ENCODE measurements at places on chromosomes 13 and 19. TPM values are rescaled to one million over a fixed set of nuclear protein-coding genes. Genes with fewer than 3 reads are reported as not detected.

DNA sequence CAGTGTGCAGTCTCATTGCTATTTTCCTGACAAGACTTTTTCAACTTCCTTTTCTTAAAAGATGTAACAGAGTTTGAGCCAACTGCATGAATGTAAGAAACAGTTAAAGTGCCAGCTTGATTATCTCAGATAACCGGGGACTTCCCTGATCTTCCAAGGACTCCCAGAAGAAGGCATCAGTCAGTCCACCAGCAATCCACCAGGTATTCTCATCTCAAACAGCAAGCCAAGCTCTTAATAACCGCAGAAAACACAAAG lies 350.1 kb downstream of the LIG4 start:
- DNase-seq: no peak

GRCh38 chr19:18603255-18603957 lies 3.2 kb downstream of the CRLF1 start:
- no peak for DNase-seq

DNA sequence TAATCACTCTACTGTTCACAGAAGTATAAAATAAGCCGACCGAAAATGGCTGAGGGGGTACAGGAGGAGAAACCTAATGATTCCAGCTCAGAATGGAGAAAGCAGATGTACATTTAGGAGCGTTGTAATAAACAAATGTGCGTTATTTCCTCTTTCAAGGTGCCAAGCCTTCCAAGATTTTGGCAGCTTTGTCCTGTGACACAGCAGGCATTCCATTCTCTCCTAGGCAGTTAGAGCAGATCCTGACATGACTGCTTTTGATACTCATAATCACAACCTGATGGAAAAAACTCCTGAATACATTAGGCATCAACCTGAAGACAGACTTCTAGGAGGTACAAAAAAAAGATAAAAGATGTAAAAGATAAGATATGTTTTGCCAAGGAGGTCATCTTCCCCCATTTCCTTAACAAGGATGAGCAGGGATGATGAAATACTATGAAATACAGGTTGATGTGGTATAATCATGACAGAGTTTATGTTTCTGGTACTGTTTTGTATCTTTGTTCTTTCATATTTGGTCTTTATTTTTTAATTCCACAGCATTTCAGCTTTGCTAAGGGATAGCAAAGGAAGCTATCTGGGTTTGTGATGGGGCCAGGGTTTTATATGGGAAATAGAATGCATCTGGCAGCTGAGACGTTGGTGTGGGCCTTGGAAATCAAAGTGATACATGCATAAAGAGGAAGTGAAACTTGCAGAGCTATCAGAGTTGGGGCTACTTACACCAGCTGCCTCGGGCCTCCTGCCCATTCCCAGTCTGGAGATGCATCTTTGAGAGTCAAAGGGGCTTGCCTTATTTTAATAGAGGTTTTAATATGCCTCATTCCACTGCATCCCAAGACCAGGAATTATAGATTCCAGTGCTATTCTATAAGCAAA lies 222.5 kb downstream of the OXGR1 start:
- no peak for DNase-seq

DNA sequence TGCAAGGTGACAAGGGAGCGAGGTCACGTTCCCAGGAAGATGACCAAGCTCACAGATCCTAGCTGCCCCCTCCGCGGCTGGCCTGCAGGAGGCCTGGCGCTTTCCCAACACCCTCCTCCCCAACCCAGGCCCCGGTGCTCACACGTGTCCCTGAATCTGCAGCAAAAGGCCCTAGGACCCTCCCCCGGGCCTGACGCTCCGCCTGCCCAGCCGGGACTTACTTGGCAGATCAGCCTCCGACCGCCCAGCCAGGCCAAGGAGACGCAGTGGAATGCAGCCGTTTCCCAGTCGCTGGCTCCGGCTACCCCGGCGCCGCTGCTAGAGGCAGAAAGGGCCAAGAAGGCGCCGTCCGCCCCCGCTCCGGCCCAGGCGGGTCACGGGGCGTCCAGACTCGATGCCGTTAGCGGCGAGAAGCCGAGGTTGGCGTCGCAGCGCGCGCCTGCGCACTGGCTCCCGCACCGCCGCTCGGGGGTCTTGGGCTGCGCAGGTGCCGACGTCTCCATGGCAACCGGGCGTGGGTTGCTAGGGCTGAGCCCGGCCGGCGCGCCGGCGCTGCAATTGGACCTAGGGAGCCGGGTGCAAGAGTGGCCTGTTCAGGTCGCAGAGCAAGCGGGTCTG lies at the start of gene PNMA8A:
PNMA8A (minus strand) TSS at position 448 of the 618 bp plus-strand sequence. CDS start 528 bp downstream, outside the sequence.
- peak; percentile 28 for DNase-seq

DNA sequence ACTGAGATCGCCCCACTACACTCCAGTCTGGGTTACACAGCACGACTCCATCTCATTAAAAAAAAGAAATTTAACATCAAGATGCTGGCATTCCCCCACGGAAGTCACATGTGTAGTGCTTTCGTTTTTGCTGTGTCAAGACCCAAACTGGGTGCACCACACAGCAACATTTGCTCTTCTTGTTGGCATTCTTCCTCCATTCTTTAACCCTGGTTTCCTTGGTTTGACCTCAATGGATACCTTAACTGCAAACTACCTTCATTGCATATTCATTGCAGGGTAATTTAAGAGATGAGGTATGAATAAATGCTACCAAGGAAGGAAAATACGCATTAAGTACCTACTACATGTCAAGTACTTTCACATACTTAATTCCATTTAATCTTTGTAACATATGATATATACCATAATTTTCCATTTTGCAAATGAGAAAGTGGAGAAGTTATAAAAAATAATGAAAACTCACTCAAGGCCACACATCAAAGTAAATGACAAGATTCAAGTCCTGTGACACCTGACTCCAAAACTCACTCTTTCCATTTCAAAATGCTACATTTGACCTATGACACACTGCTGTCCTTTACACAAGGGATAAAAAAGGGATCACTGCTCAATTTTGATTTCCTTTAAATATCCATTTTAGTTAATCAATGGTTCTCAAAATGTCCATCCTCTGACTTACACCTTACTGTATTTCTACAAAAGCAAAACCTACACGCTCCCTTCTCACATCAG lies 59.2 kb downstream of the STK24 start:
- DNase-seq: no peak

GRCh38 chr13:106709522-106709921 lies 141.6 kb upstream of the ARGLU1 start:
- DNase-seq: peak; percentile 83

- DNase-seq: peak; percentile 45
Measured at GRCh38 chr13:95713651-95714050, 36.7 kb downstream of the DNAJC3 start.

- peak; percentile 51 for DNase-seq
Measured at GRCh38 chr19:37654629-37655300, 500 bp downstream of the ZFP30 start.

DNA sequence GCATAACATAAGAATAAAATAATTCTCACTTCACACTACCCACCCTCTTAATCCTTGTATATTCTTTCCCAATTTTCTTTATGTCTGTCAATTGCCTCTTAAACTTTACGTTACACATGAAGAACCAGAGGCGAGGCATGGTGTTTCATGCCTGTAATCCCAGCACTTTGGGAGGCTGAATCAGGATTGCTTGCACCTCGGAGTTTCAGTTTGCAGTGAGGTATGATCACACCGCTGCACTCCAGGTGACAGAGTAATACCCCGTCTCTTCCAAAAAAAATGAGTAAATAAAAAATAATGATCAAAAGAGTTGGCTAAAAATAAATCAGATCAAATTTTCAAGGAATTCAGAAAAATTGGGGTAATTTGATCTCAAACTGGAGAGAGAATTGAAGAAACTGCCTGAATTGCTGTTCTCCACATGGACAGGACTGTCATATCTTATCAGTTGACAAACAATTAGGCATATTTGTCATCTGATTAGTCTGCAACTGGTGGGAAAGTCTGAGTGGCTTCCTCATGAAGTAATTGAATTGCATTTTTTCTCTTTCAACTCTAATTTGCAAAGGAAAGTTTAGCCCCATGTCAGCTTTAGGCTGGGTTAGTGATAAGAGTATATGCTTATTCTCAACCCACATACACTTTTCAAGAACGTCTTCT lies 302.9 kb downstream of the ITGBL1 start:
- no peak for DNase-seq

DNA sequence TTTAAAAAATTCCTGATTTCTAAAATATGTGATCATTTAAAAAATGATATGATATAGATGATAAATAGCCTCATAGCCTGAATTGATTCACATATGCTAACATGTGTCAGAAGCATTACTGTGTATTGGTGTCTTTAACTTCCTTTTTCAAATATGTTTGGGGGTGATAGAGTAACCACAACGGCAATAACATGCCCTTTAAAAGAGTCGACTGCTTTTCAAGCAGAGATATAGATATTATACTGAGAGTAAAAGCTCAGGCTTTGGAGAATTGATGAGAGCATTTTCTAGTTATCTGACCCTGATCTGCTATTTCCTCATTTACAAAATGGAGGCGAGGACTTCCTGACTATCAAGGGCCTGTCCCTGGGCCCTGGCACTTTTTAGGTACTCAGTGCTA lies 260.5 kb downstream of the DCT start:
- DNase-seq: no peak

DNA sequence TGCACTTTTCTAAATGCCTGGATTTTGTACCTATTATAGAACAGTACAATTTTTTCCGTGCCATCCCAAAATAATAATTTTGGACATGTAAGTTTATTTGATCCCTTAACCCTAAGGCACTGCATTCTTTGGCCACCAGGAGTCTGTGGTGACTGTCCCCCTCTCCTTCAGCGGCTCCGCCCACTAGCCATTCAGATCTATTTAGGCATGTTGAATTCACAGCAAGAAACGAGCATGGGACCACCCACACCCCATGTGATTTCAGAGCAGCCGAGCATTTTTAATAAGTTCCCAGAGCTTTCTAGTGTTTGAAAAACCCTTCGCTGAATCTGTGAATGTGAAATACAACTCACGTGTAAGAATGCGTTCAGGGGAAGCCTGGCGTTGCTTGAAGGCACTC lies 567.5 kb downstream of the MYO16 start:
- no peak for DNase-seq

DNA sequence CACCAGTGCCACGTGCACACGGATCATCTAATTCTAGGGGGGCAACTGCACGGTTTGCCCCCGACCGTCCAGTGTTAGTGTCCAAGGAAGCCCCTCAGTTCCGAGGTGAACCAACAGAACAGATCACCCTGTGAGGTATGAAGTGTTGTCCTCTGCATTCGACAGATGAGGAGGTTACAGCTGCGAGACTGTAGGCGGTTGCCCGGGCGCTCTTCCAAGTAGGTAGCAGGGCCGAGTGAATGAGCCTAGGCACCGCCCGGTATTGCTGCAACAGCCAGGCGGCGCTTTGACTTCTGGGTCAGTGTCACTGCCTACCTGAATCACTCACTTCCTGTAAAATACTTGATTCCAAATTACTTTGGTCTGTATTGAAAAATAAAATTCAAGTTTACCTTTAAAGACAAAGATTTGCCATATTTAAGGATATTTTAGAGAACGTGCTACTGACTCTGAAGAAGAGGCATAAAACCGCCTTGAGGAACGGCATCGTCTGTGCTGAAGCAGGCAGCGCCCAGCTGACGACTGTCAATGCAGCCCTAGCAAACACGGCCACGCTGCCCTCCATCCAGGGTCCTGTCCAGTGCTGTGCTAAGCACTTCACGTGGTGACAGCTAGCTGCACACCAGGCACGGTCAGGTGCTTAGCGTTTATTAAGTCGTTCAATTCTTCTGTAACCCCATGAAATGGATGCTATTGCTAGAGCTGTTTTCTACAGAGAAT lies 19.3 kb upstream of the RASA3 start:
- DNase-seq: peak; percentile 93

DNA sequence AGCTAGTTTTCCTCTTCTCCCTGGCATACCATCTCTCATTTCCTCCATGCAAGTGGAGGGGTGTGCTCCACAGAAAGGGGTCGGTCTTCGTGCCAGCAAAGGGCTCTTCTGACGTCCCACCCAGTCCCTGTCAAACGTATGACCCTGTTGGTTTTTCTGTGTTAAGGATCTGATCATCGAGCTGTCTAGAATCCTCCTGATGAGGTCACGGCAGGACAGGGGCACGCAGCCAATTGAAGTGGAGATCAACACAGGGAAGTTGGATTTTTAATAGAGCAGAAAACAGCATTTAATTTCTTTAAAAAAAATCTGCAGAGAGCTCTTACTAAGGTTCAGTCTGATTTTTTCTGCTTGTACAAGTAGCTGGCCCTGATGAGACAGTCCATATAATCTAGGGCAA lies 339.4 kb downstream of the TEX29 start:
- no peak for DNase-seq

- no peak for DNase-seq
Measured at GRCh38 chr19:5839065-5840017, at the start of gene FUT6. FUT6 (minus strand) TSS chr19:5839702; CDS start chr19:5832567, 7,135 bp downstream.

DNA sequence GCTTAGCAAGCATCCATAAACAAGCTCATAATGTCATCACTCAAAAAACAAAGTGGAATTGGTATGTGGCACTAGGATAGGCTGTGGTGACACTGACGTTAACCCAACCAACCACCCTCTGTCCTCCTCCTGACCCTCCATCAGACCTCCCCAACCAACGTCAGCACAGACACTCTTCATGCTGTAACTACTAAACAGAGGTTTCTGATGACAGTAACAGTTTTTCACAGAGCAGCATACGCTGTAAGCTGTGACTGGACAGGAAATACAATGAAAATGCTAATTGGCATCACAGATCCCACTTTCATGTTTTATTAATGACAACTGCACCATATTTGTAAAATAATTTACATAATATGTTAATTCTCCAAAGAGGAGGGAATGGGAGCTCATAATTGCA lies 238.0 kb downstream of the IRS2 start:
- no peak for DNase-seq

DNA sequence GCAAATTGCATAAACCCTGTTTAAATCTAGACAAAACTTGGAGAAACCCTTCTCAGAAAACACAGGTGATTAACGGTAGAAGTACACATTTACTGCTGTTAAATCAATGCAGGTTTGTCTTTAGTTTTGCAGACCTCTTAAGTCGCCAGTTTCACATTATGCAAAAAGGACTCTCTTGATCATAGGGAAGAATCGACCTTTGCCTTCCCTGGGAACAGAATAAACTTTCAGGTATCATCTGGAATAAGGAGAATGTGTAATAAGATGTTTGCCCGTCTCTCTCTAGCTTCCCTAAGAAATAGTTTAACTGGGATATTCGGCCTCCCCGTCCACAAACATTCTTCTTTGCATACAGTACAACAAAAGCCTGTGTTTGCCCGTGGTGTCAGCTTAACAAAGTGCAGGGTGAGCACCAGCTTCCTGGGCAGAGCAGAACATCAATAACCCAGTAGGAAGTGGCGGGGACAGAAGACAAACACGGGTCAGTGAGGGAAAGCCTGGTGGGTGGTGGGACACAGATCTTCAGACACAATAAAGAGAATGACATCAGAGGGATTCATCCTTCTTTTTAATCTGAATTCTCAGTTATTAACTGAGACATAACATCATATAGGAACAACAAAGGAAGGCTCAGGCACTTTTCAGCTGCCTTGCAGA lies 1077.7 kb upstream of the SLC10A2 start:
- DNase-seq: no peak

GRCh38 chr13:47837104-47837880 lies 163.8 kb downstream of the SUCLA2 start:
- DNase-seq: no peak

- peak; percentile 1 for DNase-seq
Measured at GRCh38 chr19:37413313-37414084, 42.6 kb downstream of the ZNF527 start.

The NANOS3 gene
- not detected for total RNA-seq

The CYP2S1 gene
- total RNA-seq: not detected

The LILRB4 gene
- not detected for total RNA-seq

The APLP1 gene
- total RNA-seq: 1.3 TPM

The ADGRE1 gene
- not detected for total RNA-seq

The ZNF285 gene
- 4.0 TPM for total RNA-seq

The LAIR1 gene
- not detected for total RNA-seq

The ETV2 gene
- total RNA-seq: 0.44 TPM

Measured in MCF 10A (cell line).